Right ventricle myocardium inferior (tissue), 1 donor: ENCODE measurements at places on chromosomes 13 and 19. TPM values are rescaled to one million over a fixed set of nuclear protein-coding genes. Genes with fewer than 3 reads are reported as not detected.

SIGLEC10 gene
- total RNA-seq = 1.1 TPM

SRRM5 gene
- total RNA-seq = 0.16 TPM

GRWD1 gene
- total RNA-seq = 17.7 TPM

DGKH gene
- 4.8 TPM for total RNA-seq

KCNN4 gene
- total RNA-seq = 0.41 TPM

RASA3 gene
- 12.7 TPM for total RNA-seq

DNASE2 gene
- 18.8 TPM for total RNA-seq

SEMA6B gene
- total RNA-seq = 16.7 TPM

- DNase-seq = no peak
Measured at GRCh38 chr13:40153516-40153915, 498.1 kb downstream of the COG6 start.

DNA sequence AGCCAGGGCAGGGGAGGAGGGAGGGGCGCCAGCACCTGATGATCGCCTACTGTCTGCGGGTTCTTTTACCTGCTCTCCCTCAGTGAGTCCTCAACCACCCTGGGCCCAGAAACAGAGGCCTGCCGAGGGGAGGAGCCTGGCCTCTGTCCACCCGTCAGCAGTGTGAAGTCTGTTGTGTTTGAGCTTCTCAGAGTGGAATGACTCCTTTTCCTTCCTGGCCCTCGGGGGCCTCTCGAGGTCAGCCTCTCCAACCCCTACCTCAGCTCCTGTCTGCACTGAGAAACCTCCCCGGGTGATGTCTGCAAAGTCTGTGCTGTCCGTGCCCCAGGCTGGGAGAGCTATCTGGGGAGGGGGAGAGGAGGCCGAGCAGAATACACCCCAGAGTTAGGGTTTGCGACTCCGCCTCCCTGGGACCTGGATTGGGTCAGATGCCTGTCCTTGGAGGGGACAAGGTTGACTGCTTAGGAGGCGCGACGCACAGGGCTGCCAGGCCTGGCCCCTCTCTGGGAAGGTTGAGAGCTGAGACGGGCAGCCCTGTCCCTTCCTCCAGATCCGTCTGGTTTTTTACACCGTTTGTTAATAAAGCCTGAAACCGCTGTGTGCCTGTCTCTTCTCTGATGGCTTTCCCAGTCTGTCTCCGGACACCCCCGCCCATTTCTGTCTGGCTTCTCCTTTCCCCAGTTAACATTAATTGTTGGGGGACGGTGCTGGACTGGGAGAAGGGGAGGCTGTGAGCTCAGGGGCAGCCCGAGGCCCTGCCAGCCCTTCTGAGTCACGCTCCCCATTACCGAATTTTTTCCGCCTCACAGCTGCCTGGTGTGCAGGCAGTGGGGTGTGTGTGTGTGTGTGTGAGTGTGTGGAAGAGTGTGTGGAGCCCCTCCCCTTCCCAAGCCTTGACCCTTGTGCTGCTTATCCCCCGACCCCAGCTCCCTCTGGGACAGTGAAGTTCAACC is 989 bp upstream of the SSC5D start:
- peak; percentile 81 for DNase-seq

DNA sequence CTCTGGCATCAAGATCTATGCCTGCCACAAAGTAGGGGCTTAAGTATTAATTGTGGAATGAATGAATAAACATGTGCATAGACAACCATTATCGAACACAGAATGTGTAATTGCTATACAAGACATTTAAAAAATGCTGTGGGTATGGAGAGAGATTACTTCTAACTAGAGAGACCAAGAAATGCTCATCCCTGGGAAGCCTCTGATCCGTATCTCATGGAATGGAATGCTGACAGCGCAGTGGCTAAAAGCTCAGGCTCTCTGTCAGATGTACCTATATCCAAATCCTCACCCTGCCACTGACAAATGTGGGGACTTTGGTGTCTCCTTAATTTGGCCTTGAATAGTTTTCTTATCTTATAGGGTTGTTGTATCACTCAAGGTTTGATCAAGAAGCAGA is 22.7 kb upstream of the MBNL2 start:
- no peak for DNase-seq

DNA sequence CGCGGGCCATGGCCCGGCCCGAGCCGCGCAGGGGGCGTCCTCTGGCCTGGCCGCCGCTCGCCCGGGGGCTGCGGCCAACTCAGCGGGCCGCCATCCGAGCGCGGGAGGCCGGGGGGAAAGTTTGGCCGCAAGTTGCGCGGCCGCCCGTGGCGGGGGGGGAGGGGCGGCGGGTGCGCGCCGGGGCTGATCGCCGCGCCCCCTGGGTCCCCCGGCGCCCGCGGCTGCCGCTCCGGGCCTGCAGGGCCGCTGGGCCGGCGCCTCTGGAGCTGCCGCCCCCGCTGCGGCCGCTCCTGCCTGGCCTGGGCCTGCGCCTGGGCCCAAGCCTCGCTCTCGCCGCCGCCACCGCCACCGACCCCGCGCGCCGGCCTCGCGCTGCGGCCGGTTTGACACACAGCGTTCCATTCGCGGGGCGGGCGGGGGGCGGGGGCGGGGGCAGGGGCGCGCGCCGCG is at the start of gene NR2F6:
Gene NR2F6 (minus strand): TSS at position 385 of the 450 bp plus-strand sequence. CDS start 699 bp downstream, outside the sequence.
- no peak for DNase-seq

DNA sequence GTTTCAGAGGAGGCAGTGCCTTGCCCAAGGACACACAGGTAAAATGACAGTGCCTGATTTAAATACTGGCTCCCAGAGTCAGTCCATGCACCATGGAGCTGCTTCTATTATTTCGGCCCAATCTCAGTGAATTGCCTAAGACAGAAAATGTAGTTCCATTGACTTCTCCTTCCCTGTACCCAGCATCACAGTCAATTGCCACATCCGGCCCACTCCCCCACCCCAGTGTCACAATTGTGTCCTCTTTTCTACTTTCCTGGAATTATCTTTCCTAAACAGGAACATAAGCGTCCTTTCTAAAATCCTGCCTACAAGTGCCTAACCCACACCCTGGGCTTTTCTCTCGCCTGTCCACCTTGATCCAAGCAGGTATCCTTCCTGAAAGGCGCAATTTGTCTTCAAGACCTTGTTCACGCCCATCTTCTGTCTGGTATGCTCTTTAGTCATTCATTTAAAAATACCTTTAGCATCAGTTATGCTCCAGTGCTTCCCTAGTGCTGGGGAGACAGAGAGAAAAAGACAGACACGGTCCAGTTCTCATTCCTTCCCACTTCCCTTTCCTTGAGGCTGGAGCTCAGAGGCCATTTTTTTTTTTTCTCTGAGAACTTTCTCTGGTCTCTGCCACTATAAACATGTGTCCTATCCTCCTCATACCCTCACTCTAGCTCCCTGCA is 411.4 kb downstream of the LIG4 start:
- DNase-seq = no peak

DNA sequence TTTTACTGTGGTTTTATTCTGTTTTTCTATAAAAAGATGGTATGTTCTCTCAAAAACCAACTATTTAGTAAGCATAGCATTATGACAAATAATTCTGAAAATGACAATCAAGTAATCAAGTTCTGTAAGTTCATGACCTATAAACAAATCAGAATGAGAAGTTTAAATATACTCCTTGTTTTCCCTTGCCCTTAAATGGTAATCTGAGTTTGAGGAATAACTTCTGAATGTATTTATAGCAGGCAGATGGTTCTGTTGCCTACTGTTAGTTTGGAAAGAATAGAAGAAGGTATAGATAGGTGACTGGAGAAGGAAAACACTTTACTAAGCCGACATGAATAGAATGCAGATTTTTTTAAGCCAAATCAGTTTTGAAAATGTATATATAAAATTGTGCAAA is 63.9 kb downstream of the POSTN start:
- DNase-seq = no peak

GRCh38 chr13:101417043-101417406 is 717 bp upstream of the NALCN start:
- DNase-seq = no peak

DNA sequence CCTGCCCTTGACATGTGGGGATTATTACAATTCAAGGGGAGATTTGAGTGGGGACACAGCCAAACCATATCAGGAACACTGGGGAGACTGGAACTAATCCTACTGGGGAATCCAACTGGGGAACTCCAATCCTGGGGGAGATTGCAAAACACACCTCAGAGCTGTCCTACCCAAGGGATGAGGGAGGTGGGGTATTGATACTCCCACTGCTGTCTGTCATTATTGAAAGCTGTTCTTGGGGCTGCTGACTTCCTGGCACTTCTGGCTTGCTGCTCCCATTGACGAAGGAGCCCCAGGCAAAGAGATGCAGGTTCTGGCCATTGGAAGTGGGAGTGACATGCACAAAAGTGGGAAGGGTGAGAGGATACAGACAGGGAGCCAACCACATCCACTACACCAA is 24.7 kb upstream of the POP4 start:
- no peak for DNase-seq

- DNase-seq = peak; percentile 80
Measured at GRCh38 chr19:38729653-38730469, 14.4 kb downstream of the CAPN12 start.

DNA sequence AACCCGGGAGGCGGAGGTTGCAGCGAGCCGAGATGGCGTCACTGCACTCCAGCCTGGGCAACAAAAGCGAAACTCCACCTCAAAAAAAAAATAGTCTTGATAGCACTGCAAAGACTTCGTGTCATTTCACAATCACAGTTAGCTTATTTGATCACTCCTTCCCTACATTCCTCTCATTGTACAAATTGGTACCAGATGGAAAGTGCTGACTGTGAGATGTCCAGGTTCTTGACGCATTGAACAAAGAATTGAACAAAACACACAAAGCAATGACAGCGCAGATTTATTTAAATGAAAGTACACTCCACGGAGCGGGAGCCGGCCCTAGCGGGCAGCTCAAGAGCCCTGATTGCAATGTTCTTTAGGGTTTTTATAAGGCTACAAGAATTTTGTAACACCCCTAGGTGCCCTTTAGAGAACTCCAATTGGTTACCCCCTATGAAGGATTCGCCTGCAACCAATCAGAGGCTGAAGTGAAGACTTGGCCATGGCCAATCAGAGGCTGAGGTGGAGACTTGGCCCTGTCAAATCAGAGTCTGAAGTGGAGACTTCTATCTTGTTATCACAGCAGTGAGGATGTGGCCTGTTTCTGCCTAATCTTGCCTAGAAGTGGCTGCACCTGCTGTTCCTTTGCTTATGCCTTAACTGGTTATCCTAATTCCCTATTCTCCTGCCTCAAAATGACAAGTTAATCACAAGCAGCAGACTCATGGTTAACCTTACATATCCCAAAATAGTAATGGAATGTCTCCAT is 16.7 kb downstream of the ZNF556 start:
- DNase-seq = no peak

GRCh38 chr13:98221234-98221633 is 44.2 kb upstream of the RNF113B start:
- DNase-seq = no peak

GRCh38 chr19:40367577-40368434 is 19.3 kb downstream of the PLD3 start:
- DNase-seq = peak; percentile 64

DNA sequence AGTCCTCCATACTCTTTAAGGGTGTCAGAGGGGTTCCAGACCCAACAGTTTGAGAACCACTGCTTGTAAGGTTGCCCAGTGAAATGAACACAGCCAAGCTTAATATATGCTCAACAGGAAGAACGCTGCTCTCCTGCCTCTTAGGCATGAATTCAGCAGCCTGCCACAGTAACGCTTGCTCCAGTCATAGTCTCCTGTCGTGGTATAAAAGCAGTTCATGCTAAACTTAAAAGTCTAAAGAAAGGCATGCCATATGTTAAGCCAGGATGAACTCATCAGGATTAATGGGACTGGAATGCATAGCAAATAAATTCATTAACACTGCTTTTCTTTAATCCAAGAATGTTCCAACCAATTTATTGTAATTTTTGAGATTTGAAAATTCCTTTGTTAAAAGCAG is 38.7 kb downstream of the SLC7A1 start:
- no peak for DNase-seq

DNA sequence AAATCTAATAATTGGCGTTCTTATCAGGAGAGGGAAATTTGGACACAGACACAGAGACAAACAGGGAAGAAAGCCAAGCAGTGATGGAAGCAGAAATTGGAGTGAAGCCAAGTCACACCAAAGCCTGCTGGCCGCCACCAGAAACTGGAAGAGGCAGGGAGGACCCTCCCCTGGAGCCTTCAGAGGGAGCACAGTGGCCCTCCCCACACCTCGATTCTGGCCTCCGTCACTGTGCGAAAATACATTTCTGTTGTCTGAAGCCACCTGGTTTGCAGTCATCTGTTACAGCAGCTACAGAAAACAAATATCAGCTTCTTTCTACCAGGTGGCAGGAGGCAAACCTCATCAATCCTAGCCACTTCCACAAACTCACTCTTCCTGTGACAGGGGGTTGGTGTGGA is 8.3 kb upstream of the TLE6 start:
- no peak for DNase-seq

- DNase-seq = no peak
Measured at GRCh38 chr19:51691074-51691583, 2.0 kb upstream of the SPACA6 start.
